ENCODE measurements at places on chromosomes 7 and 10. TPM values are rescaled to one million over a fixed set of nuclear protein-coding genes. Genes with fewer than 3 reads are reported as not detected.

Gene SUGCT
- total RNA-seq = 1.1 TPM

Gene BICC1
- not detected for total RNA-seq

DNA sequence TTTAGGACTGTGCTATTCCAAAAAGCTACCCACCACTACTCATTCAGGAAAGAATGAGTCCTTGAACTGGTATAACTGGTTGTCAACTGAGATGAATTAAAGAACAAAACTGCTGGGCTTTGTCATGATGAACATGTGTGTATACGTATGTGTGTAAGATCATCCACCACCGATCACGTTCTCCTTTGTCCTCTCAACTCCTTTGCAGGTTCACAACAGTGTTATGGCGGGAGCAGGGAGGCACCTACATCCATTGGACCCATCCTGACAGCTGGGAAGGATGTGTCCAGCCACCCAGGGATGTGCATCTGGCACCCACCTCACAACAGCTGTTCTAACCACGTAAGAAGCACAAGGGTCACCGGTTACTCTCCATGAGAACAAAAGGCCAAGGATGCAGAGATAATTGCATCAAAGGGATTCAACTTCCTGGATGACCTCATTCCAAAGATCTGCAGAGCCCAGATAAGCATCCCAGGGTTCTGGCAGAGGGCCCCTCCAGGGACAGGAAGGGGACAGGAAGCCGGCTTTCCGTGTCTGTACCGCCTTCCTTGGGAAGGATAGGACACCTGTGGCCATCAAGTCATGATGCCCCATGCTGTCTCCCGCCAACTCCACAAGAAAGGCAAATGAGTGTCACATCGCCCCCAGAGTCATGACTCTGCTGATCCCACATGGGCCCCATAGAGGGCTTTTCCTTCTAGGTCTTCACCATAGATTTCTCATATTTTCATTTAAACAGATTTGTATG lies 66.1 kb downstream of the STEAP1B start:
- DNase-seq = peak; percentile 63

Gene MINDY4
- 1.3 TPM for total RNA-seq

- DNase-seq = no peak
Measured at GRCh38 chr7:133697585-133697984, 429.6 kb upstream of the LRGUK start.

- peak; percentile 71 for DNase-seq
Measured at GRCh38 chr7:23530405-23530804, 1.4 kb downstream of the TRA2A start.

GRCh38 chr7:159143780-159144757 lies 598 bp downstream of the VIPR2 start:
- DNase-seq = no peak

Gene FXYD4
- not detected for total RNA-seq

DNA sequence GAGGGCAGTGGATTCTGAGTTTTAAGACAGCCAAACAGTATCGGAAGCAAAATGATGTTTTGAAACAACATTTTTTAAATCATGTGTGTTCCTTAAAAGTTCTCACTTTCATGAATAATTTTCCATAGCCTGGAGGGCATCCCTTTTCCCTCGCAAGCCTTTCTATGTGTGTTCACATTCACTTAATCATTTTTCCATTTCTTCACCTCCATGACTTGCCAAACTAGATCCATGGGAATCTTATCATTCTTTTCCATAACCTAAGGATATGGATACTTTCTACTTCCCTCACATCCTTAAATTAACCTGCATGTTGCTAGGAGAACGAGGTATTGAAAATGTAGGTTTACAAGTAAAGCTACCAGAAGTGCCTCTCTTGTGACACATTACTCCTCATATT lies 94.2 kb upstream of the NPVF start:
- no peak for DNase-seq

DNA sequence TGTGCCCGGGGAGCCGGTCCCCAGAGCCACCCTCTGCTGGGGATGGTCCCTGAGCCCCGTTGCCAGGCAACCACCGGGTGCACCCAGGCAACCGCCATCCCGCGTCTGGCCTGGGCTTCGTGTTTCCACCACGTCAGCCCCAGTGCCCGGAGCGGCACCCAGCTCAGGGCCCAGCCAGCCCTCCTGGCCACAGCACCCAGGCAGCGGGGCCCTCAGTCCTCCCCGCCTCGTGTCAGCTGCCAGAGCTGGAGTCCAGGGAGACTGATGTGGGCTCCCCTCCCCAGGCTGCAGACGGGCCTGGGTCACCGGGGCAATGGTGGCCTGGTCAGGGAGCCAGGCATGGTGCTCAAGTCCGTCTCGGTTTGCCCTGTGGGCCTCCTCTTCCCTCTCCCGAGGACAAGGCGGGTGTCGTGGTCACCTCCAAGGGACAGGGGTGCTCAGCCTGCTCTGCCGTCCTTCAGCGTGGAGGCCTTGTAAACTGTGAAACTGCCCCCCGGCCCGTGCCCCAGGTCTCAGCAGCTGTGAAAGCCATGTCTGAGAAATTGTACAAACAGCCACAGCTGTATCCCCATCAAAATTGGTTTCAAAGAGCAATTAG lies 72.5 kb downstream of the MICALL2 start:
- DNase-seq = no peak

GRCh38 chr10:36465604-36466379 lies 659.6 kb upstream of the ANKRD30A start:
- no peak for DNase-seq

GRCh38 chr7:39606352-39606751 lies 17.0 kb upstream of the RALA start:
- no peak for DNase-seq

DNA sequence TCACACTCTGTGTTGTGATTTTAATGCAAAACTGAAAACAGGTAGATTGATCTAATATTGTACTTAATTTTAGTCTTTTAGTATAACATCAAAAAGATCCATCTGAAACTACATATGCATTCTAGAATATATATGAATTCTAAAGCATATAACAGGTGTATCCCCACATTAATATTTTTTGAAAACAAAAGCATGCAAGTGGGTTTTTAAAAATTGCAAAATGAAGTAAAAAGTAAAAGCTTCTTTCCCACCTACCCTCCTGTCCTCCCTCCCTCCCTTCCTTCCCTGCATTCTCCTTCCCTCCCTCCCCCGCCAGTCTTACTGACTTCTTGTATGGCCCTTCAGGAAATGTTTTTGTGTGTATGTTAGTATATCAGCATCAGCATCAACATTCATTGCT lies 14.6 kb upstream of the STMP1 start:
- DNase-seq = no peak

DNA sequence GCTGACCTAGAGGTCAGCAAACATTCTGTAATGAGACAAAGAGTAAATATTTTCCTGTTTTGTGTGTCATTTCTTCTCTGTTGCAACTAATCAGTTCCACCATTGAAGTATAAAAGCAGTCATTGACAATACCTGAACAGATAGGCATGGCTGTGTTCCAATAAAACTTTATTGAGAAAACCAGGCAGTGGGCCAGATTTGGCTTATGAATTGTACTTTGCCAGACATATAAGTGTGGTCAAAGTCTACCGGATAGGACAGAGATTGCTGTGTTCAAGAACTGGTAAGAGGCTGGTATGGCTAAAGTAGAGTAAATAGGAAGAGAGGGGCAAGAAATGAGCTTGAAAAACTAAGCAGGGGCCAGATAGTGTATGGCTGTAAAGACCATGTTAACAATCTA lies 38.3 kb upstream of the TAC1 start:
- no peak for DNase-seq

DNA sequence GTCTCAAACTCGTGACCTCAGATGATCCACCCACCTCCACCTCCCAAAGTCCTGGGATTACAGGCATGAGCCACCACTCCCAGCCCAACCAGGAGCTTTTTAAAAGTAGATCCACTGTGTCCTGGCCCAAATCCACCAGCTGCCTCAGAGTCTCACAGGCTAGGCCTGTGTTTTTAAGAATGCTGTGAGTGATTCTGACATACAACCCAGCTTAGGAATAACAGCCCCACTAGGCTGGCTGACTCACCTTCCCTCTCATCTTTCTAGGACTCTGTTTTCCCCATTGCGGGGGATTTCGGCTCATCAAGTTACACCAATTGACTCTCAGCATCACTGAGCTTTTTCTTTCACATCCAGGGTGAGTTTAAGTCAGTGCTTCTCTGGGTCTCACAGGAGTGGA lies 207.6 kb downstream of the SKIDA1 start:
- DNase-seq = no peak

DNA sequence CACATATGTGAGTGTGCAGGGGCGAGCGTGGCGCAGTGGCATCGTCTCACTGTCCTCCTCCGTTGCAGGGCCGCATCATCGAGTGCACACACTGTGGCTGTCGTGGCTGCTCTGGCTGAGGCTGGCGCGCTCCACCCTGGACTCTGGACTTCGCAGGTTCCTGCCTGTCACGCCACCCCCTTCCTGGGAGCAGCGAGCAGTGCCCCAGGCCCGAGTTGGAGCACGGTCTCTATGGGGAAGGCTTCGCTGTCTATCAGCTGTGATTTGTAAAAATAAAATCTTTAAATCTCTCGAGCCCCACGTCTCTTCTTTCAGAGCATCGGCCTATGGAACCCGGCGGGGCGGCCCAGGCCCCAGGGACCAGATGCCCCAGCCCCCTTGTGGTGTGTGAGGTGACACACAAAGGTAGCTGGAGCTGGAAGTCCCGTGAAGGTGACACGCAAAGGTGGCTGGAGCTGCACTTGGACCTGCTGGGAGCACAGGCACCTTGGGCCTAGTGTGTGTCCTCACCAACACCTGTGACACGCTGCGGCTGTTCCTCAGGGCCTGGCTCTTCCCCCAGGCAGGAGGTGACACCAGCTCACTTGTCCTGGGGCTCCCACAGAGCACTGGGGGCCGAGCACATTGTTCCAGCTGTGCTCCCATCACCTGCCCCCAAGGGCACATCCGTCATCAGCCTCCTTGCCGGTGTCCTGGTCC lies 10.7 kb downstream of the BUD31 start:
- no peak for DNase-seq

GRCh38 chr10:17923728-17924127 lies 28.0 kb upstream of the SLC39A12 start:
- DNase-seq = no peak

DNA sequence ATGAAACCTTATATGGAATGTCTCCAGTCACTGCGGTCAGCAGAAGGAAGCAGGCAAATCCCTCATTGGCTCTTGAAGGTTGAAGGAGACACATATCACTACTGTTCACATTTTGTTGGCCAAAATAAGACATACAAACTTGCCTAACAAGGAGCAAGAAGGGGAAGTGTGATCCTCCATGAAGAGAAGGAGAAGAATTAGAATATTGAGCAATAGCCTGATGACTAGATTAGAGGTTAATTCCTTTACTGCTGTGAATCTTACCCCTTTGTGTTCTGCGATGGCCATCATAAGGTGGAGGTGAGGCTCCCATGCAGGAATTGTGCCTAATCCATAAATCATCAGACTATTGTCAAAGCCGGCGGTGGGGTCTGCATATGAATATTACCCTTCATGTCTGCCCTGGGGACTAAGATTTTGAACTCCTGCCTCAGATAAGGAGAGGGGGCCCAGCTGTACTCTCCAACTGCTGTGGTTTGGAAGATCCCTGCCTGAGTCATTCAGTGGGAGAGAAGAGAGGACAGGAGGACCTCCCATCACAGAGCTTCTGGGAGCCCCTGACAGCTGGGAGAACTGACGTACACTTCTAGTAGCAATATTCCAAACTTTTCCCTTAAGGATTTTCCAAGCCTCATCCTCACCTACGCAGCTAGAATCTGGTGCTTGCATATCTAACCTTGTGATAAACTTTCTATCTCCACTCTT lies 398.5 kb downstream of the REEP3 start:
- no peak for DNase-seq

DNA sequence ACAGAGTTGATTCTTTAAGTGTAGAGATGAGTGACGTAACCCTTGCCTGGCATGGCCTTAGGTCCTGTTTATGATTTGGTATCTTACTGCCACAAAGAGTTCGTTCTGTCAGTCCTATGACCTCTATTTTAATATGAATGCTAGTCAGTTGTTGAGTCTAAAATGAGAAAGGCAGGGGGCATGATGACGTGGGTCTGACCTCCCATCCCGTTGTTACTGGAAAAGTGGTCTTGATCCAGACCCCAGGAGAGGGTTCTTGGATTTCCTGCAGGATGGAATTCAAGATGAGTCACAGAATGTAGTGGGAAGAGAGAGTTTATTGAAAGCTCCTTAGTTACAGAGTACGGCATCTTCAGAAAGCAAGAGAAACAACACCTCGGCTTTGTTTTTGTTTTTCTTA lies 317.0 kb upstream of the COBL start:
- no peak for DNase-seq

DNA sequence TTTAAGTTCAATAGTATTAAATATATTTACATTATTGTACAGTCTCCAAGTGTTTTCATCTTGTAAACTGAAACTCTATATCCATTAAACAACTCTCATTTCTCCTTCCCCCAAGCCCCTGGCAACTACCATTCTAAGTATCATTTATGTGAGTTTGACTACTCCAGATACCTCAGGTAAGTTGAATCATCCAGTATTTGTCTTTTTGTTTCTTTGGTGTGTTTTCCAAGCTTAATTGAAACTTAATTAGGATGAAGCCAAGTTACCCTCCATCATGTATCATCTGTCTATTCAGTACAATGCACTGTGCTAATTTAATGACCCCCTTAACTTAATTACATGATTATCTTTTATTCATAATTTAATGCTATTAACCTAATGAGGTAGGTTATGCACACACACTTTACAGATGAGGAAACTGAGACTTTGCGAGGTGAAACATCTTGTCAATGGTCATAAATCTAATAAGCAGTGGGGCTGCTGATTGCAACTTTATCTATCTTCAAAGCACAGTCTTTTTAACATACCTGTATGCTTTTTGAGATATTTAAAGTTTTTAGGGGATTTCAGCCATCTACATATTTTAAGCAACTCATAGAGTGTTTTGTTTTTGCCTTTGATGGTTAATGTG lies 663 bp downstream of the MACC1 start:
- no peak for DNase-seq

Gene GGCT
- 33.4 TPM for total RNA-seq

Gene GJD4
- total RNA-seq = not detected

Gene LRIT1
- total RNA-seq = not detected

Gene STEAP1B
- 10.9 TPM for total RNA-seq

DNA sequence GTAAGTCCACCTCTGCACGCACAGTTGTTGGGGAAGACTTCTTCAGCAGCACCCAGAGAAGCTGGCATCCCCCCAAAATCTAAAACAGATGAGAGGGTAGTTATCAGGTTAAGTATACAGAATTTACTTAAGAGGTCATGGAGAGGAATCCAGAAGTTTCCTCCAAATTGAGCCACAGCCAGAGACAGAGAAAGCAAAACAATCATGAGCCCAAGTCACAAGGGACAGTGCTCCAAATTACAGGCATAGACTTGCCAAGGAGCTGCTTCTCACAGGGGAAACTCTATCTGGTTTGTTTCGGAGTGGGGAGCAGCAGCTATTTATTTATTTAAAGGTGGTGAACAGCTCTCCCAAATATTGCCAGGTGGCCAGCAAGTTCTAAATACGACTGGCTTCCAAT lies 308.4 kb downstream of the SKIDA1 start:
- DNase-seq = no peak

Gene CDHR3
- 1.3 TPM for total RNA-seq

DNA sequence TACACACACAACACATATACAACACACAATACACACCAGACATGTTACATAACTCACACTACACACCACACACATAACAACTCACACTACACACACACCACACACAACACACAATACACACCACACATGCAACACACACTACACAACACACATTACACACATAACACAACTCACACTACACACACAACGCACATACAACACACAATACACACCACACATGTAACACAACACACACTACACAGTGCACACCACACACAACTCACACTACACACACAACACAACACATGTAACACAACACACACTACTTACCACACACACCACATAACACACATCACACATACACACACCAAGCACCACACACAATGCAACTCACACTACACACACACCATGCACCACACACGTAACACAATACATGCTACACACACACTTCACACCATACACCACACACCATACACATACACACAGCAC lies 166.5 kb downstream of the KCNMA1 start:
- no peak for DNase-seq

Data from dermis microvascular lymphatic vessel endothelial cell (primary cell).